ENCODE measurements at places on chromosomes 11 and 22.
A peak's percentile ranks its signal among the peaks of the same experiment; 100 is the strongest.

- H3K27me3 ChIP-seq: no peaks in the 10 kb centered on the region
- no peak overlapping the region for H3K27ac ChIP-seq
- H3K4me3 ChIP-seq: no peak overlapping the region
- H3K36me3 ChIP-seq: no peaks in the 10 kb centered on the region
- H3K4me1 ChIP-seq: no peaks in the 10 kb centered on the region
These were observed 580.9 kb upstream of the CADM1 start for GRCh38 chr11:116085031-116085635.

GRCh38 chr11:64885367-64886286, 7.2 kb upstream of the EHD1 start:
- H3K4me1 ChIP-seq: peaks cover 58% of the 10 kb centered on the region
- H3K27me3 ChIP-seq: no peaks in the 10 kb centered on the region
- peak; percentile 54 for DNase-seq

GRCh38 chr11:43830928-43831440, 49.6 kb upstream of the ALKBH3 start:
- no peaks in the 10 kb centered on the region for H3K27me3 ChIP-seq
- H3K4me3 ChIP-seq: no peak overlapping the region
- H3K36me3 ChIP-seq: peaks cover 5% of the 10 kb centered on the region
- peaks cover 9% of the 10 kb centered on the region for H3K4me1 ChIP-seq
- peak; percentile 29 for DNase-seq
- no peak overlapping the region for H3K27ac ChIP-seq

- no peak overlapping the region for H3K4me3 ChIP-seq
- H3K27ac ChIP-seq: no peak overlapping the region
These were observed 37.6 kb upstream of the TMEM135 start for GRCh38 chr11:86999859-87000753.

DNA sequence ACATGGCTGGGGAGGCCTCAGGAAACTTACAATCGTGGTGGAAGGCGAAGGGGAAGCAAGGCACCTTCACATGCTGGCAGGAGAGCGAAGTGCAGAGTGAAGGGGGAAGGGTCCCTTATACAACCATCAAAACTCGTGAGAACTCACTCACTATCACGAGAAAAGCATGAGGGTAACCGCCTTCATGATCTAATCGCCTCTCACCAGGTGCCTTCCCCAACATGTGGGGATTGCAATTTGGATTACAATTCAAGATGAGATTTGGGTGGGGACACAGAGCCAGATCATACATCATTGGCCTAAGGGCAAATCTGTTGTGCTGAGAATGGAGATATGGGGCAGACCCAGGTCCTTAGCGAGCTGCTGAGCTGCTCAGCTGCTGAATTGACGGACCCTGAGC, 13.1 kb downstream of the C1QTNF6 start:
- no peak for DNase-seq
- H3K4me3 ChIP-seq: no peak overlapping the region
- H3K27me3 ChIP-seq: peaks cover 6% of the 10 kb centered on the region

GRCh38 chr11:47248304-47248663, 330 bp downstream of the ACP2 start:
- H3K27ac ChIP-seq: peak overlapping the region; percentile 95
- H3K4me3 ChIP-seq: peak overlapping the region; percentile 92
- H3K27me3 ChIP-seq: no peaks in the 10 kb centered on the region
- peaks cover 30% of the 10 kb centered on the region for H3K4me1 ChIP-seq
- peaks cover 29% of the 10 kb centered on the region for H3K36me3 ChIP-seq

DNA sequence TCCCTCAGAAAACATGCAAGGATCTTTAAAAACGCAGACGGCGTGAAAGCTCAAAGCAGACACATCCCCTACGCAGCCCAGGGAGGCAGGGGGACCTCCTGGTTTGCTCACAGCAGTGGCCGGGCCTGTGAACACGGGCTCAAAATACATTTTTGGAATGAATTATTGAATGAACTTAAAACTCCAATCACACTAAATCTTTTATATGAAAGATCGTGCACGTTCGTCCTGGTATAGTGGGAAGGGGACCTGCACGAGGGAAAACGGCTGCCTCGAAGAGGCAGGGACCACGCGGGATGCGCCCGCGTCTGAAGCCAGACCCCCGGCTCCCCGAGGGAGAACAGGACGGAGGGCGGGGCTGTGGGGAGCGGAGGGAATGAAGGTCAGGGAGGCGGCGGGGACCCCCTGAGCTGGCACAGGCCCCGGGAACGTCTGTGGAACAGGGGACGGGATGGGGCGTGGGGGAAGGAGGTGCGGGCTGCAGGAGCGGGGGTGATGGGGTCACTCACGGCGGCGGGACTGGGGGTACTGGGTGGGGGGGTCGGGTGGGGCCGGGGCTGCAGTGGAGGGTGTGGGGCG, 1.3 kb upstream of the PANX2 start:
- DNase-seq: no peak
- peak overlapping the region; percentile 55 for H3K4me3 ChIP-seq

- H3K4me3 ChIP-seq: no peak overlapping the region
- no peaks in the 10 kb centered on the region for H3K27me3 ChIP-seq
- H3K27ac ChIP-seq: no peak overlapping the region
- DNase-seq: no peak
- H3K4me1 ChIP-seq: peaks cover 27% of the 10 kb centered on the region
- H3K36me3 ChIP-seq: peaks cover 2% of the 10 kb centered on the region
These were observed 29.1 kb downstream of the LIMK2 start for GRCh38 chr22:31241200-31241599.

GRCh38 chr11:77147668-77148321, 19.7 kb downstream of the MYO7A start:
- H3K27me3 ChIP-seq: peaks cover 58% of the 10 kb centered on the region
- peaks cover 43% of the 10 kb centered on the region for H3K4me1 ChIP-seq
- no peaks in the 10 kb centered on the region for H3K36me3 ChIP-seq
- DNase-seq: peak; percentile 65
- H3K27ac ChIP-seq: no peak overlapping the region

GRCh38 chr11:118152552-118153471, at the start of gene SCN4B:
Gene SCN4B (minus strand): TSS chr11:118152823. CDS start chr11:118152673, 150 bp downstream.
- no peaks in the 10 kb centered on the region for H3K36me3 ChIP-seq
- H3K4me1 ChIP-seq: peaks cover 28% of the 10 kb centered on the region
- peaks cover 73% of the 10 kb centered on the region for H3K27me3 ChIP-seq
- no peak within 1 kb of the TSS for H3K27ac ChIP-seq
- peak within 1 kb of the TSS; percentile 59 for H3K4me3 ChIP-seq

DNA sequence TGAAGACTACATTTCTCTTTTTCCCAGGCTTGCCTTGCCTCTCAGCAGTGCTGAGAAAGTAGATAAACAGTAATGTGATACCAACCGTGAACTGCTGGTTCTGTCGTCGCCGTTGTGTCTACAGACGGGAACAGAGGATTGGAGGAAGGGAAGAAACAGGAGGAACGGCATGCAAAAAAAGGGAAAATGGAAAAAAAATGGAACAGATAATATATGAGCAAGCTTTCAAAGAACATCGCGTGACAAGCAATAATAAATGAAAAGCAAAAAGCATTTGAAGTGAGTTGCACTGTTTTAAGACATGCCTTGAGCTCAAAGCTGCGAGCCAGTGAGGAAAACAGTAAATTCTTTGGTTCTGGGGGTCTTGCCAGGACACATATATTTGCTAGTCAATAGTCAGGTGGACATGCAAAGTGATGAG, 305.9 kb downstream of the CADM1 start:
- H3K4me1 ChIP-seq: no peaks in the 10 kb centered on the region
- H3K4me3 ChIP-seq: no peak overlapping the region
- H3K36me3 ChIP-seq: no peaks in the 10 kb centered on the region
- H3K27me3 ChIP-seq: no peaks in the 10 kb centered on the region
- no peak overlapping the region for H3K27ac ChIP-seq

DNA sequence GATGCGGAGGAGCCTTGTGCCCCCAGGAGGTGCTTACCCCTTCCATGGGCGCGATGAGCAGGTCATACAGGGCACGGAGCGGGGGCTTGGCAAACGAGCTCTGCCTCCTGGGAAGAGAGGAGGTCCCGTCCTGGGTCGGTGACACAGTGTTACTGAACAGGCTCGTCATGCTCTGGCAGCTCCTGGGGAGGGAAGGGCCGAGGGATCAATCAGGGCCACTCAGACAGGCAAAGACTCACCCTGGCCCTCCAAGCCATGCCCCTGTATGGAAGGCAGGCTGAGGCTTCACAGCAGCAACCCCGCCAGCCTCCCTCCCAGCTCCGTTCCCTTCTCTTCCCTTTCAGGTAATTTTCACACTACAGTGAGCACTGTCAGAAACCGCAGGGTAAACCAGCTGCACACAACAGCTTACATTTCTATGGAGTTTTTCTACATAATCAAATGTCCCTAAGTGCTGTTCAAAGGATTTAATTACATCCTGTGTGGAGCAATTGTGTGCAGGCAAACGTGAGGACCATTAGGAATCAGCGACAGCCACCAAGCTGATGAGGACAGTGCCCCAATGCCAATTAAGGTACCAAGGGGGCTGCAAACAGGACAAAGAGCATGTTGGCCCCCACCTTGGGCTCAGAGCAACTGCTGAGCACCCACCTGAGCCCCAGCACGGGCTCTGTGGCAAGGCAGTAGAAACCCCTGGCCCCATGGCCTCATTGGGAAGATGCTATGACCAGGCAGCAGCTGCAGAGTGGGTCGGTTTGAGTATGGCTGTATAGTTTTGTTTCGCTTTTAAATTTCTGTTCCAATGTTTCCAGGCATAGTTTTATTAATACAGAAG, 95.4 kb upstream of the PITPNB start:
- no peak overlapping the region for H3K4me3 ChIP-seq
- H3K36me3 ChIP-seq: no peaks in the 10 kb centered on the region
- no peaks in the 10 kb centered on the region for H3K27me3 ChIP-seq
- DNase-seq: no peak

DNA sequence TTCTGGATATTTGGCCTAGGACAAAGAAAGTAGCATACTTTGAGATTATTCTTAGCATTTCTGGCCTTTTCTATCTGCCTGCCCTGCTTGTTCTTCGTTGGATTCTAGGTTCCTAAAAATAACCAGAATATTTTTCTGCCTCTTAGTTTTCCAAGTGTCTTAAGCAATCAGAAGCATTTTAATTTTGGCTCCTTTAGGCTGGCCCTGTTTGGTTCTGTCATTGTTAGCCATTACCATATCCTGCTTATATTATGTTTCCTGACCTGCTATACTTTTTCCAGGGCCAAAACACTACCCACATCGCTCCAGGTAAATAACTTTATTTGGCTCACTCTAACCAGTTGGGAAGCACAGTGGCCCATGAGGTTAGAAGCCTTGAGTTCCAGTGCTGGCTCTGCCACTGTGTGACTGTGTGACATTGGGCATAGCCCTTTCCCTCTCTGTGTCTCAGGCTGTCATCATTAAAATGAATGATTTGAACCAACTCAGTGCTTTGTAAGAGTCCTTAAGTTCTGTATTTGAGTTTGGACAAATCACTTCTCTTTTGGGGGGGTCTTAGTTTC, 91.1 kb downstream of the STIM1 start:
- H3K4me3 ChIP-seq: peak overlapping the region; percentile 69
- H3K36me3 ChIP-seq: peaks cover 55% of the 10 kb centered on the region
- H3K4me1 ChIP-seq: peaks cover 94% of the 10 kb centered on the region
- DNase-seq: no peak

GRCh38 chr11:15665368-15665871, 550.7 kb downstream of the INSC start:
- no peak overlapping the region for H3K27ac ChIP-seq
- H3K36me3 ChIP-seq: no peaks in the 10 kb centered on the region
- DNase-seq: no peak
- no peaks in the 10 kb centered on the region for H3K4me1 ChIP-seq
- H3K4me3 ChIP-seq: no peak overlapping the region

GRCh38 chr11:34788642-34789041, 127.5 kb downstream of the APIP start:
- no peak overlapping the region for H3K4me3 ChIP-seq
- peaks cover 8% of the 10 kb centered on the region for H3K27me3 ChIP-seq
- no peak overlapping the region for H3K27ac ChIP-seq
- H3K36me3 ChIP-seq: no peaks in the 10 kb centered on the region
- peaks cover 2% of the 10 kb centered on the region for H3K4me1 ChIP-seq

GRCh38 chr11:65083134-65083833, 556 bp downstream of the CDCA5 start:
- H3K27ac ChIP-seq: peak overlapping the region; percentile 98
- peaks cover 68% of the 10 kb centered on the region for H3K36me3 ChIP-seq
- peak overlapping the region; percentile 92 for H3K4me3 ChIP-seq
- no peaks in the 10 kb centered on the region for H3K27me3 ChIP-seq

GRCh38 chr11:106473089-106473722, 395.7 kb downstream of the AASDHPPT start:
- H3K36me3 ChIP-seq: no peaks in the 10 kb centered on the region
- DNase-seq: no peak
- H3K4me1 ChIP-seq: no peaks in the 10 kb centered on the region
- no peak overlapping the region for H3K4me3 ChIP-seq

GRCh38 chr11:115348416-115348815, 155.8 kb downstream of the CADM1 start:
- no peak for DNase-seq
- no peaks in the 10 kb centered on the region for H3K4me1 ChIP-seq
- H3K27me3 ChIP-seq: no peaks in the 10 kb centered on the region
- H3K4me3 ChIP-seq: no peak overlapping the region
- H3K27ac ChIP-seq: no peak overlapping the region
